ENCODE measurements at places on chromosomes 16 and 17.

GRCh38 chr17:39527220-39527813 lies 66.0 kb downstream of the CDK12 start:
- no peak for DNase-seq

- no peak for DNase-seq
Observed at GRCh38 chr17:81920612-81921536, 2.9 kb upstream of the SIRT7 start.

DNA sequence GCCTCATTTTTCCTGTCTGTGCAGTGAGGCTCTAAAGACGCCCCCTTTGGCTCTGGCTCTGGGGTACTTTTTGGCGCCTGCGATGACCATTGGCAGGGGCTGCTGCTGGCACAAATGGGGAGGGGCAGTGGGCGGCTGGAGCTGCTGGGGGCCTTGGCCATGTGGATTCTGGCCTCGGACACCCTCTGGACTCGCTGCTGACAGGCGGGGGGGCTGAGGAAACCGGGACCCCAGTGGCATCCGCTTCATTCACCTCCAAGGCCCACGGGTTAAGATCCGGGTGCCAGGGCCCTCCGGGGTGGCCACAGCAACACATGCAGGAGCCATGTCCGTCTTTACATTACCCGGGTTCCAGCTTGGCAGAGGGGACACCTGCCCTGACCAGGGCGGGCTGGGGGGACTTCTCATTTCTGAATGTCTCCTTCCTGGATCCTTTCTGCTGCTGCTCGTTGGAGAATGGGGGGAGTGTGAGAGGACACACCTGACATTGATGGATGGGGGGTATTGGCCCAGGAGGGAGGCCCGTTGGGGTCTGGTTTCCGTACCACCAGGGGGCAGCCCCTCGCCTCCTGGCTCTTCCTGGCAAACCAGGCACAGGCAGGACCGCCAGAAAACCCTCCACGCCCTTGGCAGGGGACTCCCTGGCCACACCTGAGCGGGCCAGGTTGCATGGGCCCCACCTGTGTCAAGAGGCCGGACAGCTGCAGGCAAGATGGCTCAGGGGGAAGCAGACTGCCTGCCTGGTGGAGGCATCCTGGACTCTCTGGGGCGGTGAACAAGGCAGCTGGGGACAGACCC lies 21.8 kb downstream of the GSE1 start:
- DNase-seq: no peak

GRCh38 chr16:56269811-56270684 lies 78.8 kb downstream of the GNAO1 start:
- DNase-seq: peak; percentile 77

DNA sequence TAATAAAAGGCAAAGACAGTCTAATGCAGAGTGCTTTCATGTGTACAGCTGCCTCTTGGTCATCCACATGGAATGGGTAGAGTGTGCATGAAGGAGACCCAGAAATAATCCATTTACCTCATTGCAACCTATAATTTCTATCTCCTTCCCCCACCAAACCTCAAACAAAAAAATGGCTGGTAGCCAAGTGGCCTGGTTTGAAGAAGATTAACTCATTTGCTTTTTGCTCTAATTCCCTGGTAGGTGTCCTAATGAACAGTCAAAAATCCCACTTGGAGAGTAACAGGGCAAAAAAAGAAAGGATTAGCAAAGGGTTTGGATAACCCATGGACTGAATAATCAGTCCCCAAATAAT lies 13.0 kb upstream of the LYRM9 start:
- DNase-seq: no peak

GRCh38 chr16:80092681-80093080 lies 448.1 kb upstream of the DYNLRB2 start:
- no peak for DNase-seq

DNA sequence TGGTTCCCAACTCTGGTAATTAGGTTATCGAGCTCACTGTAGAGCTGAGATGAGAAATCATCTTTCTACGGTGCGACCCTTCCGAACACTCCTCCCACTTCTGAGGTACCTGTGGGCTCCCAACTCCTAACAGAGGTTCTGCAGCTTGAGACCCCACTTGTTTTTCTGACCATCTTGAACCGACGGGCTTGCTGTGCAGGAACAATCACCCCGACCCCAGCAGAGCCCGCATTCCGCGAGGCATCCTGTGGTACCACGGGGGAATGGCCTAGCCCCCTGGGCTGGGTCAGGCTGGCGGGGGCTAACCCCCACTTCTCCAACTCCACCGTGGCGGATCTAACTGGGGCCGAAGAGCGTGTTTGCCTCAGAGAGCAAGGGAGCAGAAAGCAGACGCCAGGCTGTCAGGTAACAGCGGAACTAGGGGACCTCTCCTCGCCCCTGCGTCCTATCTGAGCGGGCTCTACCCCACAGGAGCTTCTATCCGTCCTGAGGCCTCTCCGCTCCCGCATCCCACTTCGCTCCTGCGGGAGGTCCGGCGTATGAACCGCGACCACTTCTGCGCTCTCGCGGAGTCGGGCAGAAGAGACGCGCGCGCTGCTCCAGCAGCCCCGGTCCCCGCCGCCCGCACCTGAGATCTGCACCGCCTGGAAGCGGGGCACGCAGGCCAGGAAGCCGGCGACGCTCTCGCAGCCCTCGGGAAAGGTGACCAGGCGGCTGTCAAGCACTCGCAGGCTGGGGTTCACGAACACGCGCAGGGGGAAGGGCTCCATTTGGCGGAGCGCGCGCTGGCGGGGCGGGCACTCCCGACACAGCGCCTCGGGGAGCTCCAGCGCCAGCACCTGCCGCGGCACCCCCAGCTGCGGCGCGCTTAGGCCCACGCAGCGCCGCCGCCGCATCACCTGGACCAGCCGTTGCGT lies 761 bp downstream of the PDF start:
- DNase-seq: peak; percentile 28

DNA sequence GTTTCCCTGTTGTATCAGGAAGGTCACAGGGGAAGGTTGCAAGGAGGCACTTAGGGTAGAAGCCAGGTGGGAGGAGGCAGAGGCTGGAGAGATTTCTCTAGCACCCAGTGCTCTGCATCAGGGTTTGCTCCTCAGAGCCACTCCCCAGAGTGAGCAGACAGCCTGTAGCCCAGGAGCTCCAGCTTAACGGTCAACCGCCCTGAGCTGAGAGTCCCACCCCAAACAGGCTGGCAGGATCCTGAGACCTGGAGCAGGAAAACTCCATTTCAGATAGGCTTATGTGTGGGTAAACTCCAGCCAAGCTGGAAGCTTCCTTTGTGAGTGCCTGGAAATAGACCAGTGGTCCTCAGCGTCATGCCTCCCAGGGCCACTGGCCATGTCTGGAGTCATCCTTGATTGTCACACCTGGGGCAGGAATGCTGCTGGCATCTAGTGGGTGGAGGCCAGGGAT lies 37.9 kb downstream of the MPRIP start:
- DNase-seq: peak; percentile 57

- no peak for DNase-seq
Observed at GRCh38 chr16:75732871-75733270, 6.6 kb upstream of the CPHXL start.

DNA sequence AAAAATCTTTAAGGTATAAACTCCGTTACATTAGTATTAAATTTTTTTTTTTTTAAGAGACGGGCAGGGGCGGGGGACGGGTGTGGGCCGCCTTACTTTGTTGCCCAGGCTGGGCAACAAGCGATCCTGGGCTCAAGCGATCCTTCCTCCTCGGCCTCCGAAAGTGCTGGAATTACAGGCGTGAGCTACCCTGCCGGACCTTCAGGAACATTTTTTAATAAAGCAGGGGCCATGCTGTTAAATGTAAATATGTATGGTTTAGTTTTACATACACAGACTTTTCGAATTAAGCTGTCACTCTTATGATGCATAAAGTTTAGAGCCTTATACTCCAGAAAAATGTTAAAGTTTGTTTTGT lies 2.4 kb downstream of the PPM1D start:
- peak; percentile 42 for DNase-seq

DNA sequence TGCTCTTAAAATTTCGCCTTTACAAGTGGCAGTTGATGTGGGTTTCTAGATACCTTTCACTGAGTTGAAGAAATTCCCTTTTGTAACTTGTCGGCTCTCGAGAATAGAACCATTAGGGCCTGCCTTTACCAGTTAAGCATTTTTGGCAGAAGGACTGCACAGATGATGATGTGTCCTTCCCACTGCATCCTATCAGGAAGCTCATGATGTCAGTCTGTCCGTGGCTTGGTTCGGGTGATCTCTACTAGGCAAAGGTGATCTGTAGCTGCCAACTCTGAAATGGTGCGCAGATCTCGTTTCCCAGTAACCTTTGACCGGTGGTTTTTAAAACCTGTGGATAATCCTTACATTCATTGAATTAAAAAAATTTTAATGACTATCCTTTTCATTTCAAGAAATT lies 49.7 kb downstream of the ZNRF1 start:
- no peak for DNase-seq

DNA sequence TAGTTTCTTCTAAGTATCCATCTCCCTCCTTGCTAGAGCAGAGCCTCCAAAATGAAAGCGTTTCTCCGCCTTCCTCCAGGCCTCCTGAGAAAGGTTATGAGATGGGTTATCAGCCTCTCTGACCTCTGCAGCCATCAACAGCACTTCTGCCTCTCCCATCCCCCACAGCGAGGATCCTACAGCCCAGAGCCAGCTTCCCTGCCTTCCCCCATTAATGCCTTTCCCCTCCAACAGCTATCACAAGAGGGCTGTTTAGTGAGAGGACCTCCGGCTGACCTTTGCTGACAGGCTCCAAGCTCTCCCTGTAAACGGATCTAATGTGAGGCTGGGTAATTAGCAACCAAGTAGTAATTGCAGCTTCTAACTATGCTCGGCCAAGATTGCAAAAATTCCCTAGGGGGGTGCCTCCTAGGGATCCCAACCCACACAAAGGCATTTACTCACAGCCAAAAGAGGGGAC lies 55.8 kb downstream of the ZFHX3 start:
- no peak for DNase-seq

DNA sequence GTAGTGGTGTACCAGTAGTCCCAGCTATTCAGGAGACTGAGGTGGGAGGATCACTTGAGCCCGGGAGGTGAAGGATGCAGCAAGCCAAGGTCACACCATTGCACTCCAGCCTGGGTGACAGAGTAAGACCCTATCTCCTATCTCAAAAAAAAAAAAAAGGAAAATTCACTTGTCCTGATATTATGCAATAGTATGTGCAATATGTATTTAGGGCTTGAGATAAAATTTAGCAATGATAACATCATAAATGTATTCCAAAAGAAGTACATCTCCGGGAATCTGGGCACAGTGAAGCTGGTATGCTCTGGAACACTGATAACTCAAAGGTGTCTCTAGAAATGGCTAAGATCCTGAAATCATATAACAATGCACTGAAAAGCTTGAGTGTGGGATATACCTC lies 74.5 kb downstream of the NCOR1 start:
- no peak for DNase-seq

DNA sequence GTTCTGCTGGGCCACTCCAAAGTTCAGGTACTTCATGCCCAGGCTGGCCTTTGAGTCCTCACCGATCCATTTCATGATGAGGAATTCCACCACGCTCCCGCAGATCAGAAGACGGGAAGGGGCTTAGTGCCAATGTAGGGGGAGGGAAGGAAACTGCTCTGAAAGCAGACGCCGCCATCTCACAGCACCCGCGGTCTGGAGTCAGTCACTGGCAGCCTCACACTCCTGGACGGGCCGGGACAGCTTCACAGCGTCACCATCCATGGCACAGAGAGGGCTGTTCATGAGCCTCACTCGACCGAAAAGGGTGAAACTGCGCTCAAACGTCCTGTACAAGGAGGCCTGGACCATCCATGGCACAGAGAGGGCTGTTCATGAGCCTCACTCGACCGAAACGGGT lies 62.0 kb downstream of the RPH3AL start:
- no peak for DNase-seq

DNA sequence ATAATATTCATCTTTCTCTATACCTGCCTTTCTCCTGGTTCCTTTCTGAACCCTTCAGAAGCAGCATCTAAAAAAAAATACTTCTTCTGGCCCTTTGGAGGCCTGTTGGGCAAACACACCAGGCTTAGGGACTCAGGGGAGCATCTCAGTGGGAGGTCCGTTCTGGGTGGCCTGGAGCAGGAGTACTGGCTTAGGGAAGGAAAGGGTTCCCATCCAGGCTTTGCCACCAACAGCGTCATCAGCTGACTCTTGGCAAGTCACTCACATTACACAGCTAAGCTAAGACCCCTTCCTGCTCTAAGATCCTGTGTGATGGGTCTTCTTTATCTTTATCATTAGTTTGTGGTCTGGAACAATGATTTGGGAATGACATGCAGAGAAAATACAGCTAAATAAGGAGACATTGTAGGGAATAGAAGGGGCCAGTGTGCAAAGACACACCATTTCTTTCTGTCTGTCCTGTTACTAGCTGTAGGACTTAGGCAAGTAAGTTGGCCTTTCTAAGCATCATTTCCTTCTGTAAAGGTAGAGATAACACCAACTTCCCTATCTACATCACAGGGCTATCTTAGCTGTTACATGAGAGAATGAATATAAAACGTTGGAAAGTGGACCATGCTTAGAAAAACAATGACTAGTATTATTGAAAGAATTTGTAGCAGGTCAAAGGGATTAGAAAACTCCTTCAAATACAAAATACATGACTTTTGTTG lies 9.9 kb downstream of the PCTP start:
- DNase-seq: peak; percentile 70

GRCh38 chr17:1231456-1231855 lies 38.8 kb upstream of the BHLHA9 start:
- peak; percentile 29 for DNase-seq

DNA sequence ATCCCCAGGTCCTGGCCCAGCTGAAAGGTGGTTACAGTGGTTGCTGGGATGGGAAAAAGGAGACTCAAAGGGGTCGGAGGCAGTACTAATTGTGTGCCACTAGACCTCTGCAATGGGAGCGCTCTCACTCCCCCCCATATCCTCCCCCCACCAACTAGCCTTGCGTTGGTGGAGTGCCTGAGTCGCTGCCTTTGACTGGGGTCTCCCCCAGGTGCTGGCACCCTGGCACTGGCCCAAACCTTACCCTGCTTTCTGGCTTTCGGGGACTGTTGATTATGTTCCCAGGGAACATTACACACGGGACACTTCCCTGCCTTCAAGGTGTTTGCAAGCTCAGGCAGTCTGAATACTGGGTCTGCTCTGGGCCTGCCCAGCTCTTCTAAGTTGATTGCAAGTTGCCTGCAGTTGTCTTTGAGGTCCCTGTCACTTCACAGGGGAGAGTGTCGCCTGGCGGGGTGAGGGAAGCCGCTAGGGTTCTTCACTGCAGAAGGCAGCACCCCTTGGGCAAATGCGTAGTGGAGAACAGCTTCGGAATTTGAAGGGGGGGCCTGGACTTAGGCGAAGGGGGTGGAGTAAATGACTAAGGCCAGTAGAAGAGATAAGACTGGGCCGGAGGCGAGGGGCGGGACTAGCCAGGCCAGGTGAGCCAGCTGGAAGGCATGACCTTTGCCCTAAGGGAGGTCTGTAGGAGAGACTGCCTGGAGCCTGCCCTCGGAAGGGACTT lies 98.0 kb downstream of the RAB11FIP4 start:
- no peak for DNase-seq

DNA sequence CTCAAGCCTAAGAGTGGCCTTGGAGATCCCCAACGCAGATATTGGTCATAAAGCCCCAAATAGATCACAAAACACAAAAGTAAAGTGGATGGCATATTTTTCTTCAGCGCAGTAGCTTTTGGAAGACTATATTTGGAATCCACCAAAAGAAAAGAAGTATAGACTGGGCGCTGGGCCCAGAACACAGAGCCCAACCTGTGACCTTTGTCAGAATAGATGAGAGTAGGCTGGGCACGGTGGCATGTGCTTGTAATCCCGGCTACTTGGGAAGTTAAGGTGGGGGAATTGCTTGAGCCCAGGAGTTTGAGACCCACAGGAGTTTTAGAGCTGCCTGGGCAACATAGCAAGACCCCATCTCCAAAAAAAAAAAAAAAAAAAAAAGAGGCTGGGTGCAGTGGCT lies 14.6 kb downstream of the SCIMP start:
- no peak for DNase-seq

All from testis (tissue), 5 donors.